ENCODE measurements at places on chromosomes 7 and 10. TPM values are rescaled to one million over a fixed set of nuclear protein-coding genes. Genes with fewer than 3 reads are reported as not detected.

GRCh38 chr10:6229746-6230145 lies 27.0 kb downstream of the PFKFB3 start:
- DNase-seq = no peak

- DNase-seq = no peak
These were observed 50.2 kb downstream of the MTURN start for GRCh38 chr7:30184791-30185487.

- no peak for DNase-seq
These were observed 115.6 kb downstream of the TWIST1 start for GRCh38 chr7:19001854-19002253.

Gene TECPR1
- 12.9 TPM for total RNA-seq

DNA sequence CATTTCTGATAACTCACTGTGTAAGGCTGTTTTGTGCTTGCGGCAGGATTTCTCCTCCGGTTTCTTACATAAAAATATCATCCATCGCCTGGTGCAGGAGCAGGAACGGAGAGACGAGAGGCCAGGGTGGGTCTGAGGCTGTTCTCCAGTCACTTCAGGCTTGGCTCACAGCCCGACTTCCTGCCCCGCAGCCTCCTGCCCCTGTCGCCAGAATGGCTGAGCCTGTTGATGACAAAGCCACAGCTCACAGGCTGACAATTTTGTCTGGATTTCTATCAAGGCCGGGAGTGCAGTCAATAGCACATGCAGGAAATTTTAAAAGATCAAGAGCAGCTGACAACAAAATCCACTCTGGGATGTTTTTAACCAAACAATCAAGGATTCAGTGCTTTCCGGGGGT lies 229.7 kb upstream of the ZNF32 start:
- no peak for DNase-seq

- DNase-seq = no peak
These were observed 25.7 kb downstream of the C7orf25 start for GRCh38 chr7:42886129-42886528.

Gene SUGCT
- 4.8 TPM for total RNA-seq
